ENCODE measurements at places on chromosomes 3 and 15.

- DNase-seq: no peak
These were observed 71.5 kb downstream of the ZMAT3 start for GRCh38 chr3:179000144-179000543.

DNA sequence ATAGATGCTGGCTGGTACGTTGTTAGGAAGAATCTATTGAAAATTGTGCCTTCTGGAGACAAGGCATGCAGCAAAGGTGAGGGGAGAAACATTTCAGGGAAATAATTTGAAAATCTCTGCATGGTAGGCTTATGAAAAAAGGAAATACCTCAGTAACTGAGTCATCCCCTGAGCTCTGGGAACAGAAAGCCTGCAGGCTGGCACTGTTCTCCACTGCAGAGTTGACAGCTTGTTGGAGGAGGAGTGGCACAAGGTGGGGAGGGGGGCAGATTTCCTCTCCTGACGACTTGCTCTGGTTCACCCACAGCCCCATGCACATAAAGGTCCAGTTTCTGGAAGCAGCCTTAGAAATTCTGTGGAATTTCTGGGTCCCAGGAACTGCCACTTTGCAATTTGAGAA is 179.4 kb downstream of the ABHD5 start:
- DNase-seq: no peak

DNA sequence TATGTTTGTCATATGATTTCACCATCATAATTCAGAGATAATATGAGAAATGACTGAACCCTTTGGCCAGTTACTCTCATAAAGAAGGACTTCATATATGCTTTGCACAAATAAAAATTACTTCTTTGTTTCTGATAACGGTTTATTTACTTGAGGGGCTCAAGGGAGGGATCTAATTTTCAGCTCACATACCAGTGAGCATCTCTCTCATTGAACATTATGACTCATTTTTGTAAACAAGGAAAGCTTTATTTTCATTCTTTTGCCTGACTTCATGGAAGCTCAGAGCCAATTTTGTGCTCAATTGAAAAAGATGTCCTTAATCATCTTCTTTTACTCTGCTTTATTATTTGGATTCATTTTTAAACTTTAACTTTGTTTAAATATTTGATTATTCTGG is 5.8 kb downstream of the NLGN1 start:
- no peak for DNase-seq

GRCh38 chr3:145857956-145858355 is 303.0 kb downstream of the PLOD2 start:
- DNase-seq: no peak

DNA sequence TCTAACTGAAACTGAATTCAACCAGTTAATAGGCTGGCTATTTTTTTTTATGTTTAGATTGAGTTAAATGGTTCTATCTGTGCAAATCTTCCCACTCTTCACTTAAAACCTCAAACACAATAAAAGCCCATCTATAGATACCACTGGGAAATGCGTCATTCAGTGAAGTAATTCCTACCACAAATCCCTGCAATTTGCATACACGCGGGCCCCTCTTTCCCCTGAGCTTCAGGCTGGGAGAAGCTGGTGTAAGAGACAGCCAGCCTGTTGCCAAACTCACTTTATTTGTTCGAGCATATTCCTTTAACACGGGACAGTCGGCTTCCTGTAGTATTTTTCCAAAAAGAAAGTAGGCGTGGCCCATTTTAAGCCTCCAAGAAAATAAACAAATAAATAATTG is 26.0 kb upstream of the MCTP2 start:
- no peak for DNase-seq

DNA sequence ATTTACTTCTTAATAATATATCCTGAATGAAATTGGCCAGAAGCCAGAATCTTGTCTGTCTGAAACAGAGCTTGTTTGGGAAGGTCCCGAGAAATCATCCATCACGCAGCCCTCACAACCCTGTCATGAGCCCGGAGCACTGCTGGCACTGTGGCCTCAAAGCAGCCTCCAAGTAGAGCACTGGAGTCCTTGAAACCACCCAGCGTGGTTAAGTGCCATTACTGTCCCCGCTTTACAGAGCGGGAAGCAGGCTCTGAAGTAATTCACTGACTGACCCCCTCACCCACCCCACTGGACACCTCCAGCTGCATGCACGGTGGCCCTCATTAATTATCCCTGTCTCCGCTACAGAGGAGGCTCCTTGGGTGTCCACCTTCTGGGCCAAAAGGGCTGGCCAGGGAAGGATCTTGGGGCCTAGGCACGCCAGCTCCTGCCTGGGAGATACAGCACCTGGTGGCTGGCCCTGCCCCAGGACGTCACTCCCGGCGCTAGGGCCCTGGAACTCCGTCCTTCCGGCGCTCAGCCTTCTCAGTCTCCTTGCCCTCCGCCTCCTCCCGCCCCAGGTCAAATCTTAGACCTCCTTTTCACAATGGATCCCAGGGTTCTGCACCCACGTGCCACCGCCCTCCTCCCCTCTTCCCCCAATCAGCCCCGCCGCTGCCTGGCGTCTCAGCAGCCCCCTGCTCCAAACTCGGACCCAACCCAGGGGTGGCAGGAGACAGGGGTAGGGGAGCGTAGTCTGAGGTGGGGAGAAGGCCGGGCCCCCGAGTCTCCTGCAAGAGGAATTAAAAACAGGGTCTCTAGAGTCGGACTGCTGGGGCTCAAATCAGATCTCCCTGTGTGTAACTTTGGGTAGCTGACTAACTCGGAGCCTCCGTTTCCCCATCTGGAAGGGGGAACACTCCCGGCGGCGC is 1.1 kb downstream of the TKT start:
- peak; percentile 59 for DNase-seq

GRCh38 chr3:115691964-115692363 is 68.7 kb downstream of the GAP43 start:
- no peak for DNase-seq

DNA sequence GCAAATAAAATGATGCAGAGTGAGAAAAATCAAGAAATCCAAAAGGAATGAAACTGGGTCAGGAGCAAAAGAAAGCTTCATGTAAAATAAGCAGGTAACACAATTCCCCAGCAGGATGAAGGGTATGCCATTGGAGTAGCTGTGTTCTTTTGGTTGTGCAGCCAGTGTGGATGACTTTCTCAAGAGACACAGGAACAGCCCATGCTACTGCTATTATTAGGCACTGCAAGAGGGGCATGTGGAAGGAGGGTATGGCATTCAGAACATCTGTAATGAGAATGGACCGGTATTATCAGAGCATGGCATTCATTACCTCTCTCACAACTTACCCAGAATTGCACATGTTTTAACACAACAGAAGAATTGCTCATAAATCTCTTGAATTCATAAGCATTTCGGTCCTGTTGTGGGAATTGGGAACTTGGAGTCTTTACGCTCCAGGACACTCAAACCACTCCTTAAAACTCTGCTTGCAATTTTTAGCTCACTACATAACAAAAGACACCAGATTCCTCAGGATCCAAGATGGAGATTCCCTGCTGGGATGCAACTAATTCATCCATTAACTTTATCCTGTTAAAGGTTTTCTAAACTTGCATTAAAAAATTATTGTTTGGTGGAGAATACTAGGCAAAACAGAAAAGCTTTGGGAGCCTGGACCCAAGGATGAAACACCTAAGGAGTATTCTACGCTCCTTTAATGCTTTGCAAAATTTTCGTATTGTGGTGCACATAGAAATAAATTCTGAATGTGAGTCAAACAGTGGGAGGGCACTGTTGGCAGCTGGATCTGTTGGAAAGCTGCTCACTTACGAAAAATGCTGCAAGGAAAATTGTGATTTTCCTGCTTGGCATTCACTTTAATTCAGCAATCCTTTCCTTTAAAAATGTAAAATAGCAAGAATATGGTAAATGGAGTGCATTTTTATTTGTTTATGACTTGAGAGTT is 34.6 kb upstream of the CDIN1 start:
- no peak for DNase-seq

GRCh38 chr3:39101022-39101689 is 6.3 kb downstream of the GORASP1 start:
- DNase-seq: peak; percentile 48

- no peak for DNase-seq
These were observed 57.5 kb downstream of the RBPMS2 start for GRCh38 chr15:64717735-64718495.

DNA sequence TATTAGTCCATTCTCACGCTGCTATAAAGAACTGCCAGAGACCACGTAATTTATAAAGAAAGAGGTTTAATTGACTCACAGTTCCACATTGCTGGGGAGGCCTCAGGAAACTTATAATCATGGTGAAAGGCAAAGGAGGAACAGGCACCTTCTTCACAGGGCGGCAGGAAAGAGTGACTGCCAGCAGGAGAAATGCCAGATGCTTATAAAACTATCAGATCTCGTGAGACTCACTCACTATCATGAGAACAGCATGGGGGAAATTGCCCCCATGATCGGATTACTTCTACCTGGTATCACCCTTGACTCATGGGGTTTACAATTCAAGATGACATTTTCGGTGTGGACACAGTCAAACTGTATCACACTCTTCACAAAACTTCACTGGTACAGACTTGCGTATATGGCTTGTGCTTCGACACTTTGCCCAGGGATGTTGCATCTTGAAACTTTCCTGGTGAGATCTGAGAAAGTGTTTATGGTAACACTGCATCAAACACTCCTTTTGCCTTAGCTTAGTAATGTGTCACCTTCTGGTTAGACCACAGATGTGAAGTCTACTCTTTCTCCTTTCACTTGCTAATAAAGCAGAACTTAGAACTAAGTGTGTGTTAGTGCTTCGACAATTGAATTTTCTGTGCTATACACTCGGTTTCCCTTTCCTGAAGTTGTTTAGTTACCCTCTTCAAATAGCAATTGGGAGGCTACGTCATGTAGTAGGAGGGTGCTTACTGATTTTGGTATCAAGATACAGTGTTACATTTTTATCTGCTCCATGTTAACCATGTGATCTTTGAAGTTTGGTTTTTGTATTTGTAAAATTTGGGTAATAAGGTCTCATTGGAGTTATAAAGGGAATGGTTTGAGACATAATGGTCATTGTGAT is 185.7 kb downstream of the LPP start:
- peak; percentile 36 for DNase-seq

DNA sequence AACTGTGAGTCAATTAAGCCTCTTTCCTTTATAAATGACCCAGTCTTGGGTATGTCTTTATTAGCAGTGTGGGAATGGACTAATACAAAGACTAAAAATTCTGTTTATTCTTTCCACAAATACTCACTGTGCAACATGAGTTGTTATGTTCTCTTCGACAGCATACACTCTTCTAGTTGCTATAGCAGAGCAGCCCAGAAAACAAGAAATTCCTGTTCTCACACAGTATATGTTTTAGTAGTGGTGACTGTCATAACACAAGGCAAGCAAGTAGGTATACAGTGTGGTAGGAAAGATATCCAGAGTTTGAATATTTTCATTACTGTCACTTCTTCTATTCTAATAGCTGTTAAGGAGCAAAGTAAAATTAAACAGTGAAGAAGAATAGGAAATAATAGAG is 453.3 kb downstream of the ROBO1 start:
- DNase-seq: no peak

DNA sequence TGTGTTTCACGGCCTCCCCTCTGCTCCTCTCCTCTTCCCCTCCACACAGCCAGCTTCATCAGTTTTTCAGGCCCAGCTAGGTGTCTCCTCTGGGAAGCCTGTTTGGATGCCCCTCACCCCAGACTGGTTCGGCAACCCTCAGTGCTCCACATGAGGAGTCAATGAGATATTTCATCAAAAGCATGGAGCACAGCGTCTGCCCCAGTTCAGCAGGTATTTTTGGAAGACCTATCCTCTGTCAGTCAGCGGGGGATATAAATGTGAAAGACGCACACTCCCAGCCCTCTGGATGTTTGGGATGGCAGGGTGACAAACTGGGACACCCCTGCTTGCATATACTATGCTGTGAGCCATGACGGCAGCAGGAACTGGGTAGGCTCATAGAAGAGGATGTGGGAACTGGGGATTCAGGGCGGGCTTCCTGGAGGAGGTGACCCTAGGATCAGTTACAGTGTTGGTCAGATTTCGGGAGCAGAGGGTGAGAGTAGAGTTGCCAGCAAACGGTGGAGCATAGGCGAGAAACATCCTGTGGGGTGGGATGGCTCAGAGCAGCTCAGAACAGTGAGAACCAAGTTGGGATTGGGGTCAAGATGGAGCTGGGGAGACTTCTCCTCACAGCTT is 42.9 kb downstream of the PXYLP1 start:
- no peak for DNase-seq

DNA sequence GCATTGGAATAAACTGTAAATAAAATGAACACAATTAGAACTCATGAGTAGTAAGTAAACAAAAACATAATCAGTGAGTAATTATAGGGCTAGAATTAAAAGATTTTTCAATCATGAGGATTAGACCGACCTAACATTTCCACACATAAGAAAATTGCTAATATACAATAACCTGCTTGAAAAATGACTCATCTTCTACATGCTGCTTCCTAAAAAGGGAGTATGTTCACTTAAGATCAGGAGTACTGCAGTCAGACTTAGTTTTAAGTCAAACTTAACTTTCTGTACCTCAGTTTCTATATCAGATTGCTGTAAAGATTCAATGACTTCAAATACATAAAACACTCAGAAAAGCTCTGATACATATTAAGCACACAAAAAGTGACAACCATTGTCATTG is 22.6 kb upstream of the NEK10 start:
- no peak for DNase-seq

DNA sequence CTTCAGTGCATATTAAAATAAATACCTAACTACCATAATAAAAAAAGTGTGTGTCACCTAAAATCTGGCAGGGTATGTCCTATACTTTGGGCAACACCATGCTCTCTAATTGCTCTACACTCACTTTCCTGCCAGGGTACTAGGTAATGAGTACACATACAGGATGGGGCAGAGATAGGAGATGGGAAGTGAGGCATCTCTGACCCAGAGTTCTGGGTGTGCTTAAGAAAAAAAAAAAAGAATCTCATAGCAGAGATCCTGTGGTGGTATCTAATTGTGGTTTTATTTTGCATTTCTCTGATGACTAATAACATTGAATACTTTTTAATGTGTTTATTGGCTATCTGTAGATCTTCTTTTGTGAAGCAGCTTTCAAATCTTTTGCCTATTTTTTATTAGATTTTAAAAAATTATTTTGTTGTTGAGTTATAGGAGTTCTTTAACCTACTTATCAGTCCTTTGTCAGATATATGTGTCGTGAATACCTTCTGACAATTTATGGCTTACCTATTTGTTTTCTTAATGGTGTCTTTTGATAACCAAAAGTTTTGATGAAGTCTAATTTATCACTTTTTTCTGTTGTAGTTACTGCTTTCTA is 48.0 kb downstream of the EEFSEC start:
- DNase-seq: no peak

DNA sequence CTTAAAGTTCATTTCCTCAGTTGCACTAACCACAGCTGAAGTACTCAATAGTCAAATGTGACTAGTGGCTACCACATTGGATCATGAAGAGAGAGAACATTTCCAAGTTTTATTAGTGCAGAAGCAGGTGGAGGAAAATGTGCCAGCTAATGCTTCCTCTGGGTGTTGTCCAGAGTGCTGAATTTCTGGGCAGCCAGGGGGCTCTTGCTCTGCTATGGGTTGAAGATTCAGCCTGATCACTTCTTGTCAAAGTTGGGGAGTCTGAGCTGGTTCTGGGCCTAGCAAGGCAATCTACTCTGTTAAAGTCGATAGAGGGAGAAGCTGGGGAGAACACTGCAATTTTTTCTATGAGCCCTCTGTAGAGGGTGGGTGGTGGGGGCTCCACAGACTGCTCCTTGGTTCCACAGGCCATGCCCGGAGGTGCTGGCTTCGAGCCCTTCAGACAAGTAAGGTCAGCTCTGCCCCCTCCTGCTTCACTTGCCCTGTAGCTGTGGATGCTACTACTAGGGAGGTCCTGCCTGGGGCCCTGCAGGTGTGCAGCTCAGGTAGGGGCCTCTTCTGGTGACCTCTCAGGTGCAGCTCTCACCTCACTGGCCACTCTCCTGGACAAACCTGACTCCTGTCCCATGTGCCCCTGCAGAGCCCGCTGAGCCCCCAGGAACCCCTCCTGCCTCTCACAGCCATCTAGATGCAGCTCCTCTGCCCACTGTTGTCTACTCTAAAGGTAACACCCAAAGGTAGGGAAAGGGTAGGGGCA is 8.2 kb downstream of the ALG3 start:
- DNase-seq: no peak

Measured in CD4-positive, alpha-beta memory T cell (primary cell).